T1000 (cell line): ENCODE measurements at places on chromosomes 5 and 9.

- DNase-seq = no peak
Measured at GRCh38 chr9:115910959-115911358, 242.6 kb upstream of the PAPPA start.

GRCh38 chr5:78677777-78678668 lies 29.5 kb upstream of the LHFPL2 start:
- DNase-seq = peak; percentile 39

- DNase-seq = no peak
Measured at GRCh38 chr9:114898741-114899140, 31.6 kb downstream of the TNFSF8 start.

- DNase-seq = no peak
Measured at GRCh38 chr5:77912721-77913120, 136.6 kb upstream of the TBCA start.

DNA sequence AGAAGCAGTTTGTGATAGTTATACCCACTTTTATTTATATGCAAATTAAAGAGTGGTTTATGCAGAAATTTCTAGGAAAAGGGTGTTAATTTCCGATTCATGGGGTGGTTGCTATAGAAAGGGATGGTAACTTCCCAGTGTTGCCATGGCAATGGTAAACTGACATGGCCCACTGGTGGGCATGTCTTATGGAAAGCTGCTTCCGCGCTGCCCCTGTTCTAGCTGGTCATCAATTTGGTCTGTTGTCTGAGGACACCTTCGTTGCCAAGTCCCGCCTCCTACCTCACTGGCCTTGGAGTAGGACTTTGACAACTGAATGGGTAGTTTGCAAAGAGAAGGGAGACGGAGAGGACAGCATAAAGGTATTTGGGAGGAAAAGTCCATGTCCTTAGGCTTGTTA lies 74.0 kb upstream of the SMIM23 start:
- no peak for DNase-seq

DNA sequence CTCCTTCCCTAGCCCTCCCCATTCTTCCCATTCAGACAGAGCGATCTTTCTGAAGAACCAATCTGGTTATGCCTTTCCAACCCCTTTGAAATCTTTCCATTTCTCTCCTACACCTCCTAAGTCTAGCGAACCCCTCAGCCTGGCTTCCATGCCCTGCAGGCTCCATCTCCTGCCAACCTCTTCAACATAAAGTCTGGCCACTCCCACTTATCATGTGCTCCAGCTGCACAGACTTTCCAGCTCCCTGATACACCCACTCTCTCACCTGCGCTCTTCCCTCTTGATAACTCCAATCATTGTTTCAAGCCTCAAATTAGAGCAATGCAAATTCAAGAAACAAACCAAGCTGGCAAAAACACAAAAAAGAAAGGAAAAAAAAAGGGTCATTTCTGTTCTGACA lies 3.8 kb upstream of the ORM1 start:
- no peak for DNase-seq

- DNase-seq = no peak
Measured at GRCh38 chr9:13213337-13213736, 66.2 kb downstream of the MPDZ start.

GRCh38 chr5:160471761-160472160 lies 50.1 kb downstream of the PTTG1 start:
- no peak for DNase-seq

DNA sequence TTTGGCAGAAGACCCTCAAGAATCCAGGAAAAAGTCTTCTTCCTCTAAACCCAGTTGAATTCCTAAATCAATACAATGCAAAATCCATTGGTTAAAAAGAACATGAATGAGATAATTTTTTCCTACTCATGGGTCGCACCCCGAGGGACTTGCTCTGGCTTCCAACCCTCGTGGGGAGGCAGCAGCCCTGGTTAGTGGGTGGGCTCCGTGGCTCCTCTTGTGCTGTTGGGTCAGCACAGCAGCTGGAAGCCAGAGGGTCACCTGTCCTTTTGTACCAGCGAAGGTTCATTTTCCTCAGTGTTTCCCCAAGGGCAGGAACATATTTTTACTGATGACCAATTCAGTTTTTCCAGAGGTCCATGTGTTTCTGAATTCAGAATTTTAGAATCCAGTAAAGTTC lies 120.6 kb upstream of the S1PR3 start:
- DNase-seq = no peak

GRCh38 chr9:83794051-83794450 lies 23.5 kb downstream of the GKAP1 start:
- no peak for DNase-seq

- DNase-seq = no peak
Measured at GRCh38 chr9:110776221-110776620, 107.6 kb downstream of the MUSK start.

DNA sequence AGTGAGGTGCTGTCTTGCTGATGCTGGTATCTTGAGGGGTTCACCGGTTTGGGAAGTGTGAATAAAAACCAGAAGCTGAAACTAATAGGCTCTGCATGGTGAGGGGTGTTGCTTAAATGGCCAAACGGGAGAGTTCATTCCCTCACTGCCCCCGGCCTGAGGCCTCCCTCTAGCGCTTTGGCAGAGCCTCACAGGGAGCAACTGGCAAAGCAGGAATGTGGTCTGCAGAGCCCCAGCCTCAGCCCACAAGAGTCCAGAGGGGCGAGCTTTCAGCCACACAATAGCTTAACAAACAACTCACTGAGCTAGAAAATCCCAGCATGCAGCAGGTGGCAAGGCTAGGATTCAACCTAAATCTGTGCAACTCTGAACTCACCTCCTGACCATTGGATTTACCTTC lies 234.8 kb downstream of the MED10 start:
- DNase-seq = no peak

DNA sequence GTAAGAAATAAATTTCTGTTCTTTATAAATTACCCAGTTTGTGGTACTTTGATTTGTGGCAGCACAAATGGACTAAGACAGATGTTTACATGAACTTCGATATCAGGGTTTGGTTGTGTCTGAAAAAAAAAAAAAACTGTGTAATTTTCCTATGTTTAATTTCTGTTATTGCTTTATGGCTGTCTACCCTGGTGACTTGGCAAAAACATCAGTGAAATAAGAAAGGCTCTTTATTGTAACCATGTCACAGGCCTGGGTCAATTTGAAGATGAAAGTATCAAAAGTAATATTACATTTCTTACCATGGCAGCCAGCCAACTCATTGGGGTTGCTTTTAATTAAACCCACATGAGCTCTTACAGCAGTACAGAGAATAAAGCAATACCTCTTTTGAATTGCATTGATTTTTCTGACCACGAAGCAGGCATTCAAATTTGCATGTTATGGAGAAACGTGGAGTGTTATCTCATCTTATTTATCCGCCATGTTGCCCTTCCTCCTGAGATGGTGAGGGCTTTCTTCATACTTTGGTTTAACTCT lies 20.6 kb upstream of the SV2C start:
- DNase-seq = no peak

- no peak for DNase-seq
Measured at GRCh38 chr5:139273322-139273571, 20.3 kb upstream of the MATR3 start.

- no peak for DNase-seq
Measured at GRCh38 chr9:86668488-86668887, 278.8 kb downstream of the GAS1 start.

DNA sequence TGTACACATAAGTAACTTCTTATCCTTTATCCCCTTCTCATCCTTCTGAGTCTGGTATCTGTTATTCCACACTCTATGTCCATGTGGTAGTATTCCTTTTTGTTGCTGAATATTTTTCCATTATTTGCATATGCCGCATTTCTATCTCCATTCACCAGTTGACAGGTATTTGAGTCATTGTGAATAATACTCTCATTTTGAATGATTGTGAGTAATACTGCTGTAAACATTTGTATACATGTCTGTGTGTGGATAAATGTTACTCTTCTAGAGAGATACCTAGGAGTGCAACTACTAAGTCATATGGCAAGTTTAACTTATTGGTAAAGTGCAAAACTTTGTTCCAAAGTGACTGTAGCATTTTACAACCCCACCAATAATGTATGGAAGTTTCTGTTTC lies 15.6 kb downstream of the RIC1 start:
- DNase-seq = no peak

DNA sequence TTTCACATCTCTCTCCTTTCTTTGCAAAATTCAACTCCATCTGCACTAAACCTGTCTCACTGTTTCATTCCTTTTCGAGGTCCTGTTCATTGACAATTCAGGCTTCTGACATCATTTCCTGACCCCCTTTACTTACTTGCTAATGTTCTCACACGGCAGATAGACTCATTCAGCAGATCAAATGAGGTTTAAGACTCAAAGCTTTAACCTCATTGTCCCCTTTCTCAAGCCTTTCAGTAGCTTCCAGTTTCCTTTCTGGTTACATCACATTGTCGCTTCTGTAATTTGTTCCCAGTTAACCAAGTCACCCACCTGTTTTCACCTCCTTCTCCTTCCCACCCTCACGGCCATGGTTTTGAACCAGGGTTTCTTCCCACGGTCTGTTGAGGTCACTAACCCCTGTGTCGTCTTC lies 143.4 kb upstream of the OTULINL start:
- no peak for DNase-seq

DNA sequence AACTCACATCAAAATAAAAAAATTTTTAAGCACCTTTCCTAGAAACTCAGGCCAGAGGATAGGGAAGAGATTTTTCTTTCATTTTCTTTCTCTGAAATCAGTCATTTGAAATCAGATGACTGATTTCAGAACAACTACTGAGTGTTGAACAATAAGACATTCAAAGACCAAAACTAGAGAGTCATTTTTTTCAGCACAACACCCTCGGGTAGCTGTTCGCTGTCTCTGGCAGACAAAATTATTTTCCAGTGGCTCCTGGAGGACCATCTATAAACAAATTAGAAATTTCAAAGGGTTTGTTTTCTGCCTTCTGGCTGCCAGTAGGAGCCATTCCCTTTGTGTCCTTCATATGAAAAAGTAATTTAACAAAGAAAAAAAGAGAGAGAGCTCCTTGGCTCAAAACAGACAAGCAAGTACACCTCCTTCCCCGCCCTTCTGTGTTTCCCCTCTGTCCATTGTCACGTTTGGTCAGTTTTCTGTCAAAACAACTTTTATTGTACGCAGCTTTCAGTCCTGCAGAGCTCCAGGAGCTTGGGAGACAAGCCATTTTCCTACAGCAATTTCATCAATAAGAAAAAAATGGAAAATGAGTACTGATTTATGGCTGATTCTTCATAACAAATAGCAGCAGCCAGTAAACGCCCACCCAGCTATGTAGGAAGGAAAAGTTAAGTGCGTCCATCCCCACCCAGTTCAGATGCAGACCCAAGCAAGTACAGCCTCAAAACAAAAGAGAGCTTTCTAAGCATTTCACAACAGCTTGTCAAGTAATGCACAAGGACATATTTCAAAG lies 405.2 kb downstream of the ZNF608 start:
- DNase-seq = no peak

DNA sequence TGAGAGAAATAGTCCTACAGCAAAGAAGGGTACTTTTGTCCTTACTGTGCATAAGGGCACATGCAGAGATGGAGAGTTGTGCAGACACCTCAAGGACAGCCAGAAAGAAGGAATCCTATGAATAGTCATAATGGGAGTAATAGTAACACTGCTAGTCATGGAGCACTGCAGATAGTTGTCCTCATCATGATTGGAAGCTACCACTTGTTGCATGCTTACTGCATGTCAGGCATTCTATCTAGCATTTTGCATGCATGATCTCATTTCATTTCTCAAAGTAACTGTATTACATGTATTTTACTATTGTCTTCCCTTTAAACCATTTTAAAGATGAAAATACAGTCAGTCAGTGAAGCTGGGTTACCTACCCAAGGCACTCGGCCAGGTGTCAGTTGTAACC lies 81.3 kb downstream of the PIK3R1 start:
- no peak for DNase-seq
